ENCODE measurements at places on chromosomes 6 and 20. TPM values are rescaled to one million over a fixed set of nuclear protein-coding genes. Genes with fewer than 3 reads are reported as not detected.

DNA sequence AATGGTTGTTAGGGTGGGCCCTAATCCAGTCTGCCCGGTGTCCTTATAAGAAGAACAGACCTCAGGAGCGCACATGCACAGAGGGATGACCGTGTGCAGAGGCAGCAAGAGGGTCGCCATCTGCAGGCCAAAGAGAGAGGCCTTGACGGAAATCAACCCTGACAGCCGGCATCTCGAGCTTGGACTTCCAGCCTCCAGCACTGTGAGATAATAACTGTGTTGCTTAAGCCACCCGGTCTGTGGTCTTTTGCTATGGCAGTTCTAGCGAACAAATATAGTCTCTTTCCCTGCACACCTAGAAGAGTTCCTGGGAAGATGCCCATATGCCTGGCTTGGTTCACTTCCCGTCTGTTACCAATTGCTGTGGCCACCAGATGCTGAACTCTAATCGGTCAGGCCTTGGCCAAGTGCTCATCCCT lies 35.3 kb upstream of the PTGIS start:
- peak; percentile 59 for DNase-seq

DNA sequence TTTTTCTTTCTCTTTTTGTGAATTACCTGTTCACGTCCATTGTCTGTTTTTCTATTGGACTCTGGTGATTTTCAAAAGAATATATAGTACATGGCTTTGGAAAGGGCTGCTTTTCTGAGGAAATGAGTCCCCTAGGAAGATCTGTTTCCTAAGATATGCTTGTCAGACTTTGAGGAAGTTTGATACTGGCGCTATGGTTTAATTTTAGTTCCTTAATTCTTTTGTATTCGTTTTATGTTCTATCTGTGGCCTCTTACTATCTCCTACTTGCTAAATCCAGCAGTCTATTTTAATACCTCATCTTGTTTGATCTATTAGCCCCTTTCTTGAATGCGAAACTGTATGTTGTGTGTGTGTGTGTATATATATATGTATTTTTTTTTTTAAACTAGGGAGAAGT lies 101.9 kb downstream of the LIN28B start:
- DNase-seq = no peak

DNA sequence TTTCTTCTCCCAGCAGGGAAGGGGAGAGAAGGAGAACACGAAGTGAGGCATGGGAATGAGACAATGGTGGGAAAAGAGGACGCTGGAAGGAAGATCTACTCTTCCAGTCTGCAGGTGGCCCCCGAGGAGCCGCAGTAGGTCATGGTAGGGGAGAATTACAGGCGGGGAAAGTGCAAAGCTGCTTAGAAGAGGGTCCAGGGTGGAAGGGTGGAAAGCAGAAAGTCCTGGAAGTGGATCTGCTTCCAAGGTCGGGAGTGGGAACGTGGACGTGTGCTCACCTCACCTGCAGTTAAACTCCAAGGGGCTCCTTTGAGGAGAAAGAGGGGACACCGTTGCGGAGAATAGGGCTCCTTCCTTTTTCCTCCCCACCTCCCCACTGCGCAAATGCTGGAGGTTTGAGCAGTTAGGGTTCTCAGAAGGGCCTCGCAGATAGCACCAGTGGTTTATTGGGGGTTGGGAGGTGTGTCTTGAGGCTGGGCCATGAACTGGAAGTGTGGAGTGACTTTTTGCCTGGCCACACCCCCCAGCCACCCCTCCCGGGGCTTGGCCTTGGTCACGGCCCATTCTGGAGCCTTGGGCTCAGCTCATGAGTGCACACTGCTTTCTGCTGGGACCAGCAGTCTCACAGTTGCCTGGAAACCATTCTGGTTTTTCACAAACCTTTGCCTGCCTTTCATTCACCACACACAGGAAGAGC lies 100.4 kb upstream of the MLN start:
- no peak for DNase-seq

DNA sequence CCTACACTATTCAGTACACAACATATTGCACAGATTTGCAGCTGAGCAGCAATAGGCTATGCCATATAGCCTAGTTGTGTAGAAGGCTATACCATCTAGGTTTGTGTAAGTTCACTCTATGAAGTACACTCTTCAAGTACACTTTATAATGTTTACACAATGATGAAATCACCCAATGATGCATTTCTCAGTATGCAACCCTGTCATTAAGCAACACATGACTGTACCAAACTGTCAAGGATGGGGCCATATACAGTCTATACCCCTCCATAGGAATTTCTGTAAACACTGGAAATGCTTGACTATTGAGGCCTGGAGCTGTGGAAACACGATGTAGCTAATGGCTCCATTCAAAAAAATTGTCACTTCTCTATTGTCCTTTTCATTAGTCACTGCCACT lies 535.4 kb downstream of the EPM2A start:
- DNase-seq = peak; percentile 33

Gene SIRPB2
- not detected for total RNA-seq

- no peak for DNase-seq
These were observed 229.8 kb downstream of the TMEM242 start for GRCh38 chr6:157093536-157093935.

GRCh38 chr20:14303651-14304050 lies 33.8 kb downstream of the FLRT3 start:
- DNase-seq = no peak

Gene VWA7
- 1.5 TPM for total RNA-seq

Gene TRAPPC3L
- total RNA-seq = not detected

DNA sequence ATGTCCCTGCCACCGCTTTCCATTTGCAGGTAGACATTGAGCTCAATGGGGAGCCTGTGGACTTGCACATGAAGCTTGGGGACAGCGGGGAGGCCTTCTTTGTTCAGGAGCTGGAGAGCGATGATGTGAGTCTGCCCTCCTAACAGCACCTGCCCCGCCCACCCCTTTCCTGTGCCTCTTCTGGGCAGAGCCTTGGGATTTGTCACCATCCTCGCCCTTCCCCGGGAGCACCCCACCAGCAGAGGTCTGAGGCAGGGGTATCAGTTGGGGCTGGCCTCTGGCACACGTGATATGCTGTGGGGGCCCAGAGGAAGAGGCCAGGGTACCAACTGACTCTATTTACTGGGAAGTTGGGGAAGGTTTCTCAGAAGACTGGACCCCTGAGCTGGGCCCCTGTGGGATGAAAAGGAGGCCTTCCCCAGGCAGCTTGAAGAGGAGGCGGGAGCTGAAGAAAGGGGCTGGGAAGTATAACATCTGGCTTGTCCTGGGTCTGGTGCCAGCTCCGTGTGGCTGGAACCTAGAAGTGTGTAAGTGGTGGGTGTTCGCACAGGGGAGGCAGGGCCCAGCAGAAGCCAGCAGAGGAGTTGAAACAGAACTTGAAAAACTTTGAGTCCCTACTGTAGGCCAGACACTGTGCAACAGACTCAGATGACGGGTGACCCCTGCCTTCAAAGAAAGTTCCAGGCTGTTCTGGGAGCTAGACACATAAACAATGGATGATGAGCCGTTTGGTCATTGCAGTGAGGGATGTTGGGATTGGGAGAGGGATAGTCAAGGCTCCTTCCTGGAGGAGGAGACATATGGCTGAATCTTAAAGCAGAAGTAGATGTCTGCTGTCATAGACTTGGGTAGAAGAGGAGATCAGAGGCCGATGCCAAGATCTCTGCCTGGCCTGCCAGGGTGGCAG lies 7.2 kb downstream of the LPIN3 start:
- no peak for DNase-seq

Gene SLC16A10
- 42.2 TPM for total RNA-seq

Gene ADGRF5
- total RNA-seq = 2.0 TPM

GRCh38 chr6:161736781-161737292 lies 463.0 kb upstream of the AGPAT4 start:
- no peak for DNase-seq

Gene C6orf132
- total RNA-seq = 11.6 TPM

- DNase-seq = no peak
These were observed 47.7 kb downstream of the STMND1 start for GRCh38 chr6:17149571-17149970.

- peak; percentile 33 for DNase-seq
These were observed 171.4 kb downstream of the ZFAND3 start for GRCh38 chr6:37990762-37991525.

Gene AVP
- not detected for total RNA-seq

- no peak for DNase-seq
These were observed 1085.3 kb upstream of the MAP3K7 start for GRCh38 chr6:91672201-91672600.

DNA sequence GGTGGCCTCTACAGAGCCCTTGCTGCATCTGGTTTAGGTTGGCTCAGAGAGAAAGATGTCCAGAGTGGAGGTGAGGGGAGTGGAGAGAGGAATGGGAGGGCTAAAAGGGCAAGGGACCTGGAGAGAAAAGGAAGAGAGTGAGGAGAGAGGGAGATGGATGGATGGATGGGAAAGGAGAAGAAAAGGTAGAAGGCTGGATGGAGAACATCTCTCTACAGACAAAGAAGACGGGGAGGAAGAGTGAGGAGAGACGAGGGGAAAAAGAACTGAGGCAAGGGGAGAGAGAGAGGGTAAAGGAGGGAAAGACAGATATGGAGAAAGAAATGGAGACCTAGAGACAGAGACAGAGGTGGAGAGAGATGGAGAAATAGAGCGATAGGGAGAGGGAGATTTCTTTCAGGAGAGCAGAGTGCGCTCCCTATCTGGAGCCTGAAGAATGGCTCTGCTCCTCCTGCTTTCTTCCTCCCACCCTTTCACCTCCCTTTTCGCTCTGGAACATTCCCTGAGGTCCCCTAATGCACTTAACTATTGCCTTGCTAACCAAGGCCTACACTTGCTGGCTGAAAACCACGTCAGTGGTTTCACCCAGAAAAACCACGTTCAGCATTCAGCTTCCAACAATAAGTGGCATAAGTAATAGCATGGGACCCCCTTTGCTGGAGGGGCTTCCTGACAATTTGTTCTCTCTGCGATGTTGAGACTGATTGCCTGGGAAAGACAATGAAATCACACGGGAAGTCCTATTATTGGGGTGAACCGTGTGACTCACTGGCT lies 286.3 kb downstream of the CDH26 start:
- no peak for DNase-seq

Gene LY6G6D
- total RNA-seq = not detected

Gene BPIFB1
- total RNA-seq = 0.10 TPM

- DNase-seq = peak; percentile 17
These were observed 37.1 kb upstream of the PROKR2 start for GRCh38 chr20:5353624-5354496.

DNA sequence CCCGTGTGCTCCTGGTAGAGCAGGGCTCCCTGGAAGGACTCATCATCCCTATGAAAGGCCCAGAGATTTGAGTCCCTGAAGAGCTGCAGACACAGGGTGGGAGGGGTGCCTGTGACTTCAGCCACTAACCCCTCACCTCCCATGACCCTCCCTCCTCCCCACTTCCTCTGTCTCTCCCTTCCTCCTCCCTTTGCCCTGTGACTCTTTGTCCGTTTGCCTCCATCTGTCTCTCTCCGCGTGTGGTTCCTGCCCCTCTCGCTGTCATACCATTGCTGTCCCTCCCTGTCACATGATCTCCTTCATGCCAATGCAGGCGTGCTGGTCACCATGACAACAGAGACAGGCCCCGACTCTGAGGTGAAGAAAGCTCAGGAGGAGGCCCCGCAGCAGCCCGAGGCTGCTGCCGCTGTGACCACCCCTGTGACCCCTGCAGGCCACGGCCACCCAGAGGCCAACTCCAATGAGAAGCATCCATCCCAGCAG lies 19.0 kb downstream of the EPB41L1 start:
- DNase-seq = peak; percentile 78

Gene SLC12A5
- not detected for total RNA-seq

Gene OTOR
- 0.37 TPM for total RNA-seq

Gene FAM217A
- total RNA-seq = not detected

- no peak for DNase-seq
These were observed 85.5 kb downstream of the KHDC1L start for GRCh38 chr6:73139681-73140383.

Gene CCND3
- total RNA-seq = 79.3 TPM

DNA sequence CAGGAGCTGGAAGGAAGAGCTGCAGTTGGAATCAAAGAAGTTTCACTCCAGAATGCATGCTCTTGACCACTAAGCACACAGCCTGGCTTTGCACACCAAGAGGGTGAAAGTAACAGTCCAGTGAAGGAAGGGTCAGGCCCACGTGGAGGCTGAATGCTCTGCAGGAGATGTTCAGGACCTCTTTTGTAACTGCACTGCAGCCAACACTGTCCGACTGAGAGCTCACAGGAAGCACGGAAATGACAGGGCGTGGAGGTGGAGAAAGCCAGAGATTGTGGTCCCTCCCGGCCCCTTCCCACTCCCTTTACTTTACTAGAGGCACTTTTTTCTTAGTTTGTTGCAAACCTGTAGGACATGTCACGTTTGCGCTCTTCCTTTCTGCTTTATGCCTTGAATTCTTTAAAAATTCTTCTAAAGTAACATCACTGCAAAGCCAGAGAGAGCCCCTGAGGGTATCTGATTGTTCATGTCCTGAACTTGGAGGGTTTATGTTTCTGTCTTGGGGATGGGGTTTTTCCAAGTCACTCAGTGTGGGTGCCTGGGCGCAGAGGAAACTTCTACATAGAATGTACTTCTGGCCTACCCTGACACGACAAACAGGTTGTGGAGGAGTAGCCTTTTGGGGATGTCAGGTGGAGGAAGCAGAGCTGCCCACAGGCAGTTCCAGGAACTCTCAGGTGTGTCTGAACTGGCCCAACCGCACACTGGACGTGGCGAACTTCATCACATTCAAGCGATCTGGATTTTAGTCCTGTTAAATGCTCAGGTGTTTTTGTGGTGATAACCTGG lies 40.9 kb downstream of the JAG1 start:
- DNase-seq = no peak

Gene TPMT
- 15.5 TPM for total RNA-seq

Gene MAP1LC3A
- total RNA-seq = 28.1 TPM

- no peak for DNase-seq
These were observed 119.9 kb downstream of the TTLL2 start for GRCh38 chr6:167444602-167445346.

DNA sequence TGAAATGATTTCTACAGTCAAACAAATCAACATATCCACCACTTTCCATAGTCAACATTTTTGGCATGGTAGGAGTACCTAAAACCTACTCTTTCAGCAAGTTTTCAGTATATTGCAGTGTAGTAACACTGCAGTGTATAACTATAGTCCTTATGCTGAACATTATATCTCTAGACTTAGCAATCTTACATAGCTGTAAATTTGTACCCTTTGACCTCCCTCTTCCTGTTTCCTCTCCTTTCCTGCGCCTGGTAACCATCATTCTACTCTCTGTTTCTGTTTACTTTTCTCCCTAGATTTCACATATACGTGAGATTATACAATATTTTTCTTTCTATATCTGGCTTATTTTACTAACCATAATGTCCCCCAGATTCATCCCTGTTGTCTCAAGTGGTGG lies 40.2 kb downstream of the SMAP1 start:
- no peak for DNase-seq

- DNase-seq = no peak
These were observed 707 bp downstream of the MAN1A1 start for GRCh38 chr6:119348748-119349360.

GRCh38 chr20:33394718-33395117 lies 6.6 kb downstream of the CDK5RAP1 start:
- no peak for DNase-seq

Gene HECA
- total RNA-seq = 21.7 TPM

All from hepatocyte (in vitro differentiated cells).